ENCODE measurements at places on chromosomes 1 and 21. TPM values are rescaled to one million over a fixed set of nuclear protein-coding genes. Genes with fewer than 3 reads are reported as not detected.

GRCh38 chr1:22639286-22639685 is 2.9 kb downstream of the C1QA start:
- DNase-seq, result peak; percentile 58

The SSR2 gene
- 416 TPM for total RNA-seq

- DNase-seq, result no peak
These were observed 57.5 kb upstream of the PAX7 start for GRCh38 chr1:18573170-18573569.

The S100A5 gene
- total RNA-seq, result not detected

DNA sequence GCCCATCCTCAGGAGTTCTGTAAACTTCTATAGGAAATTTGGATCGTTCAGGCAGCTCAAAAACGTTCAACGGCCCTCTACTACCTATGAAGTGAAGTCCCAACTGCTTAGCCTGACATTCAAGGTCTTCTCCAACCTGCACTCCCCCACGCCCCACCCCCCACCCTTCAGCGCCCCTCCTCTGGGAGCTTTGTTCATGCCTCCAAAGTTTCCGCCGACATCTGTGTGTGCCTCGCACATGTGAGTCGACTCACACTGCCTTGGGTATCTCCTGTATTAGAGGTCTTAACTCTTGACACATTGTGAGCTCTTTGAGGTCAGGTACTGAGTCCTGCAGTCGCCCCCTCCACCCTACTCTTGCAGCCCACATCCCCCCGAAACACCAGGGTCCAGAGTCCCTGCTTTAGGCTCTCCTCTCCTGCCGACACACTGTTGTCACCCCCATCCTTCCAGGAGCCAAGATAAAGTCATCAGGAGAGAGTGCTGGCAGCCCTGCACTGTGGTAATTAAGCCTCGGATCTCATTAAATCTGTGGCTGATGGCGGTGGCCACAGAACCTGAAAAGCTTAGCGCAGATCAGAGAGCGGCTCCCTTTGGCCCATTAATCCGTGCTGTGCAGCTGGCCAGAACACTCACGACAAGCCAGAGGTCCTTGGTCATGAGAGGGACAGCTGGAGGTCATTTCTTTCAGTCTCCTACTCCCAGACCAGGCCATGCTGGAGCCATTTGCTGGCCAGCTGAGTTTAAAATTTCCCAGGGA is 1.4 kb upstream of the PAFAH2 start:
- no peak for DNase-seq

DNA sequence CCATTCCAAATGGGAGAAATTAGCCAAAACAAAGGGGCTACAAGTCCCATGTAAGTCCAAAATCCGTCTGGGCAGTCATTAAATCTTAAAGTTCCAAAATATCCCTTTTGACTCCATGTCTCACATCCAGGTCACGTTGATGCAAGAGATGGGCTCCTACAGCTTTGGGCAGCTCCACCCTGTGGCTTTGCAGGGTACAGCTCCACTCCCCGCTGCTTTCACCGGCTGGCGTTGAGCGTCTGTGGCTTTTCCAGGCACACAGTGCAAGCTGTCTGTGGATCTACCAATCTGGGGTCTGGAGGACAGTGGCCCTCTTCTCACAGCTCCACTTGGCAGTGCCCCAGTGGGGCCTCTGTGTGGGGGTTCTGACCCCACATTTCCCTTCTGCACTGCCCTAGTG is 130.2 kb downstream of the TPR start:
- no peak for DNase-seq

DNA sequence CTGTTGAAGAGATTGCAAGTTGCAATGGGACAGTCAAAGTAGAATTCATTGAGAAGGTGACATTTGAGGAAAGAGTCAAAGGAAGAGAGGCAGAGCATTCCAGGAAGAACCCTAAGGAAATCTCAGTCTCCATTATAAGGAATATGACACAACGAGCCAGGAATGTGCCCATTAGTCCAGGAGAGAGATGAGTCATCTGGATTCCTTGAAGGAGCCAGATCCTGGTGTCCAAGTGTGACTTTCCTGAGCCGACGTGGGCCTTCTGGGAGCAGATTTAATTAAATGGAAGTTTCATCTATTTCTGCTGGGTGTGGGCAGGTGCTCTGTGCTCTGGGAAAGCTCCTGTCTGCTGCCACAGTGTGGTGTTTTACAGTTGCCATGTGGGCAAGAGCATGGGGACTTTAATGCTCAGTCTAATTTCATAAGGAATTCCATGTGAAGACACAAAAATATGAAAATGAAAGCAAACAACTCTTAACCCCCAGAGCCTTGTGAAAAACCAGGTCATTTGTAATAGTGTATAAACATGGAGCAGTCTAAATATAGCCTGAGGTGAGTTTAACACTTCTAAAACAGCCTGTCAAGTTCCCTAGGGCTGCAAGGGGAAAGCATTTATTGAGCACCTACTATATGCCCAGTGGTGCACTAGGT is 111.4 kb upstream of the ARTN start:
- peak; percentile 87 for DNase-seq

DNA sequence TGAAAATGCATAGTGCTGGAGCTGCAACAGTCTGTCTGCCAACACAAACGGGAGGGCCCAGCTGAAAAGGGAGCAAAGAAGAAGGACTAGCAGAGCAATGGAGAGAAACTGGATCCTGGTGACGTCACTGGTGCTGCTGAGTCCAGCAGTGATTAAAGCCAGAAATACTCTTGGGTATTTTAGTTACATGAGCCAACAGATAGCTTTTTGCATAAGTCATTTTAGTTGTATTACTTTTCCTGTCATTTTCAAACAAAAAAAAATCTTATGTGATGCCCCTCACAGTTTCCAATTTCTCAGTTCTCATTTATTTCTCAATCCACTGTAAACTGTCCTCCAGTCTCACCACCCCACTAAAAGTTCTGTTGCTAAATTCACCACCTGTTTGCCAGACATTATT is 38.7 kb upstream of the NEK7 start:
- DNase-seq, result peak; percentile 78

DNA sequence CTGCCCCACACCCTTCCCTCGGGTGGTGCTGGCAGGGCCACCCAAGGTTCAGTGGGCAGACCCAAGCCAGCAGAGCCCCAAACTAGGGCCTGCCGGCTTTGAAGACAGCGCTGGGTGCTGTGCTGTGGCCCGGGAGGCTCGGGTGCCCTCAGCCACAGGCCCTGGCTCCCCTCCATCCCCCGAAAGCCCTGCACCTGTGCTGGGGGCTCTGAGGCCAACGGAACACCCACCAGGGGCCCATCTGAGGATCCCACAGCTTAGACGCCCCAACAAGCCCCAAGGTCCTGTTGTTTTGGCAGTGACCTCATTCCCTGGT is 8.6 kb downstream of the ITGB2 start:
- DNase-seq, result no peak

The DDX20 gene
- total RNA-seq, result 13.7 TPM

- DNase-seq, result peak; percentile 95
These were observed 10.6 kb downstream of the APCS start for GRCh38 chr1:159598196-159598595.

The LMO4 gene
- 47.5 TPM for total RNA-seq

GRCh38 chr1:6483017-6483760 is 8.3 kb downstream of the PLEKHG5 start:
- no peak for DNase-seq

GRCh38 chr1:77673716-77674355 is 8.6 kb downstream of the ZZZ3 start:
- DNase-seq, result peak; percentile 32

GRCh38 chr1:98490099-98490498 is 171.4 kb upstream of the SNX7 start:
- no peak for DNase-seq

- no peak for DNase-seq
These were observed 38.6 kb downstream of the GPR3 start for GRCh38 chr1:27430903-27431600.

The DNAI4 gene
- total RNA-seq, result 3.1 TPM

The TENT5C gene
- total RNA-seq, result 0.72 TPM

GRCh38 chr1:26844424-26845196 is 18.1 kb downstream of the ZDHHC18 start:
- DNase-seq, result no peak

DNA sequence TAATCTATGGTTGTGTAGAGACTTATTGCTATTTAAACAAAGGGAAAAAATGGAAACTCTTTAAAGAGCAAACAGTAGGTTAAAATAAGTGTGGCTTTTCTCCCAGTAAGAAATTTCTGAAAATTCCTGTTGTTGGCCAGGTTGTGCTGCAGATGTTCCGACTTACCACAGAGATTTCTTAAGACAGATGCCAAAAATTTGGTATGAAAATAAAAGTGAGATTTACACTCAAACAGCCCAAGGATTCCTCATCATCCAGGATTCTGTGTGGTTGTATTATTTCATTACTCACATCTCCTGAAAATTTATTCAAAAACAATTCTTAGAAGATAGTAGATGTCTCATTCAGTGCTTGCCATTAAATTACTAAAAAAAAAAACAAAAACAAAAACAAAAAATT is 296.7 kb upstream of the PTBP2 start:
- DNase-seq, result no peak

GRCh38 chr21:31660591-31660990 is 1.1 kb downstream of the SOD1 start:
- DNase-seq, result no peak

DNA sequence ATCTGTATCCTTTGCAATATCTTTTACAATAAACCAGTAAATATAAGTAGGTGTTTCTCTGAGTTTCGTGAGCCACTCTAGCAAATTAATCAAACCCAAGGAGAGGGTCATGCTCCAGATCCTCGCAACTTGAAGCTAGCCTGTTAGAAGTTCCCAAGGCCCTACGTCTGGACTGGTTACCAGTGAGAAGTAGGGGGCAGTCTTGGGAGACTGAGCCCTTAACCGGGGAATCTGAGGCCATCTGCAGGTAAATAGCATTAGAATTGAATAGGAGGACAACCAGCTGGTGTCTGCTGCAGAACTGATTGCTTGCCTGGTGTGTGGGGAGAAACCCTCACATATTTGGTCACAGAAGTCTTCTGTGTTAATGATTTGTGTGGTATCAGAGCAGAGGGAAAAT is 190.5 kb downstream of the RYR2 start:
- DNase-seq, result no peak

DNA sequence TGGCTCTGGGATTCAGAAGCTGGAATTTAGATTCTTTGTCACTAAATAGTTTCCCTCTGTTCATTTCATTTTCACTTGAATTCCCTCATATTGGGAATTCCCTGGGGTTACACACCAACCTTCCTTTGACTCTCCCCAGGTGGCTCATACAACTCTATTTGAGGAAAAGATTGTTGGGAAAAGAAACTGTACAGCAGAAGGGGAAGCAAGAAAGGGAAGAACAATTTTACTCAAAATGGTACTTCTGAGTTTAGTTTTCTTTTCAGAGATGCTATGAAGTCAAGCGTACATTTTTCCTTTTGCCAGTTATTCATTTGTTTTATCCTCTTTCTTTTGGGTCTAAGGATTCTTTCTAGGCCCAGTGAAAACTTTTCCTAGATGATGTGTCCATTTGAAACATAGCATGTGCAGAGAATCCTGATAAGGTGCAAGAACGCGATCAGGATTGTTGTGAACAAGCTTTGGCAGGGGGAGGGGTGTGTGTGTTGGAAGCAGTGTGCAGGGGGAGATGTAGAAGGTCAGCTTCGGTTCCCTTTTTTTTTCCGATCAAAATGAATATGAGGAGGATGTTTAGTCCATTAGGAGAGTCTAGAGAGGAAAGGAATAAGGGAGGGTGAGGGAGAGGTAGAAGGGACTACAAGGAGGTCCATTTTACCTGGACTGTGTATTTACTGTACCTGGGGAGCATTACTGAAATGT is 26.8 kb upstream of the CD1D start:
- no peak for DNase-seq

- peak; percentile 83 for DNase-seq
These were observed 264.6 kb downstream of the HHIPL2 start for GRCh38 chr1:222283147-222283768.

GRCh38 chr1:220755309-220755708 is 7.2 kb downstream of the MTARC2 start:
- no peak for DNase-seq

- DNase-seq, result no peak
These were observed 7.8 kb upstream of the RBBP5 start for GRCh38 chr1:205129447-205130029.

DNA sequence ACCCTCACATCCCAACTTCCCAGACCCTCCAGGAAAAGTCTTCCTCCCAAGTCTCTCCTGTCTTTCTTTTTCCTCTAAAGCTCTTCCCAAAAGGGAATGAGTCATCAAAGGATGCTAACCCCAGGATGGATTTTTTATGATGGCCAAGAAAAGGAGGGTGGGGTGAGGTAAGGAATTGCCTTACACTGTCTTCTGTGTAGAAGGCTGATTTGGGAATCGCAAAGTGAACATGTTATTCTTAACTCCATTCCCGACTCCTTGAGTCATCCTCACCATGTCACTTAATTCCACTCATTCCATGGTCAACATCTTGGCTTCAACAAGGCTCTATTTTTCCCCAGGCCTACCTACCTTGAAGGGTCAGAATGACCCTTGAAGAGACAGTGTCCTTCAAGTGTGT is 44.0 kb downstream of the TBX15 start:
- peak; percentile 76 for DNase-seq

The FAM177B gene
- total RNA-seq, result not detected

DNA sequence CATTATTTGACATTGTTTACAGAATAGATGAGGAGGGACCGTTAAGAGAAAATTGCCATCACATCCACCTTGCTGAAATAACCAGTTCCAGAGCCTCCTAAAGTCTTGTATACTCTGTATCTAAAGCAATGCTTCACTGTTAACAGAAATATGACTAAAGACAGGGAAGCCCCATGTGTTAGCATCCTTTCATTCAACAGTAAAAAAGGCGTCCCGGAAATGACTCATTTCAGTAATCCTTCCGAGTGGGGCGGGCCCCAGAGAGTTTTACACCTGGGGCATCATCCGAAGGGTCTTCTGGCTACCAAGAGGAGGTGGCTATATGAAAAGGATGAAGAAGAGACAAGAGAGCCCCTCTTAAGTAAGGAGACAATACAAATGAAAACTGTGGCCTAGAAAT is 227.2 kb downstream of the SLC45A1 start:
- peak; percentile 12 for DNase-seq

The FAAH gene
- total RNA-seq, result 0.17 TPM

The FCER1G gene
- total RNA-seq, result 0.33 TPM

- no peak for DNase-seq
These were observed 1.6 kb upstream of the IPP start for GRCh38 chr1:45752014-45752413.

DNA sequence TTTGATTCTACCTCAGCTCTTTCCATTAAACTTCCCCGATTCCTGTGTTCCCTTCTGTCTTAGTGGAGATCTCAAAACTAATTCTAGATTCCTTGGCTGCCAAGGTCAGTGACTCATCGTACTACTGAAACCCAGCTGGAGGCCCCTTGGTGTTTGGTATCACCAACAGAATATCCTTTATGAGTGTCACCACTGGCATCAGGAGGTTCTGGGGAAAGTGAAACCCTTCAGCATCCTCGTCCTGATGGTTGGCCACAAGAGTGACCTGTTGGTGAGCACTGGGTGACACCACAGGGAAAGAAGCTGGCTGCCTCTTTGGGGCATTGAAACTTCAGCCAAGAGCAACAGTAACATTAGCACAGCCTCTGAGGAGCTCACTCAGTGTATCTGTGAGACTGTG is 9.6 kb downstream of the RAB42 start:
- DNase-seq, result peak; percentile 92

DNA sequence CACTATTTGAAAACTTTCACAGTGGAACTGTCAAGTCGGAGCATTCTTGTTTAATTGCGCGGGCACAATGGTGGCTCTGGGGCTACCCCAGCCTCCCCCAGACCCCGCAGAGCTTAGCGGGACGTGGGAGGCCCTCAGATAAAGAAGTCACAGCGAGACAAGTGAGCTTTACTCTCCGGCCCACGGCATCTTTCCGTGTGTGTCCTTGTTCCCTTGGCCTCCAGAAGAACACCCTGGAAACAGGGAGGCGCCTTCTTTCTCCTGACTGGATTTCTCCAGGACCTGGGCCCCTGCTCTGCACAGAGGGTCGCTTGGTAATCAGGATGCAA is 382.8 kb downstream of the RRAGC start:
- DNase-seq, result no peak

GRCh38 chr1:54296666-54297065 is 96.7 kb downstream of the MRPL37 start:
- no peak for DNase-seq
